ENCODE measurements at places on chromosomes 4 and X. TPM values are rescaled to one million over a fixed set of nuclear protein-coding genes. Genes with fewer than 3 reads are reported as not detected.

GRCh38 chr4:169253113-169253671, 17.6 kb downstream of the SH3RF1 start:
- H3K4me1 ChIP-seq, result no peaks in the 10 kb centered on the region
- H3K27me3 ChIP-seq, result peaks cover 13% of the 10 kb centered on the region
- DNase-seq, result no peak

GRCh38 chr4:30208731-30209435, 511.3 kb upstream of the PCDH7 start:
- no peak overlapping the region for H3K27ac ChIP-seq
- no peaks in the 10 kb centered on the region for H3K36me3 ChIP-seq
- DNase-seq, result no peak
- H3K4me3 ChIP-seq, result no peak overlapping the region

GRCh38 chrX:37745835-37746217, 34.0 kb upstream of the CYBB start:
- H3K27me3 ChIP-seq, result peaks cover 12% of the 10 kb centered on the region
- no peak for DNase-seq
- peak overlapping the region; percentile 78 for H3K27ac ChIP-seq
- H3K4me3 ChIP-seq, result no peak overlapping the region

- peak within 1 kb of the TSS; percentile 89 for H3K4me3 ChIP-seq
- no peaks in the 10 kb centered on the region for H3K36me3 ChIP-seq
- H3K4me1 ChIP-seq, result peaks cover 6% of the 10 kb centered on the region
- peaks cover 8% of the 10 kb centered on the region for H3K27me3 ChIP-seq
Observed at GRCh38 chrX:93673056-93673868, at the start of gene NAP1L3. Gene NAP1L3, minus strand, starts transcription at chrX:93673578. Its CDS starts 274 bp downstream, at chrX:93673304.

- no peak overlapping the region for H3K27ac ChIP-seq
- H3K36me3 ChIP-seq, result no peaks in the 10 kb centered on the region
- no peak overlapping the region for H3K4me3 ChIP-seq
- H3K4me1 ChIP-seq, result no peaks in the 10 kb centered on the region
Observed at GRCh38 chr4:171588764-171589163, 224.4 kb upstream of the GALNTL6 start.

GRCh38 chr4:182547435-182547834, 304.2 kb downstream of the TENM3 start:
- H3K4me1 ChIP-seq, result no peaks in the 10 kb centered on the region
- DNase-seq, result no peak
- peaks cover 10% of the 10 kb centered on the region for H3K27me3 ChIP-seq
- no peak overlapping the region for H3K4me3 ChIP-seq
- H3K27ac ChIP-seq, result no peak overlapping the region

- H3K4me3 ChIP-seq, result no peak overlapping the region
- H3K36me3 ChIP-seq, result peaks cover 32% of the 10 kb centered on the region
- no peaks in the 10 kb centered on the region for H3K27me3 ChIP-seq
- H3K27ac ChIP-seq, result no peak overlapping the region
Observed at GRCh38 chr4:98512918-98513317, 145.5 kb downstream of the TSPAN5 start.

DNA sequence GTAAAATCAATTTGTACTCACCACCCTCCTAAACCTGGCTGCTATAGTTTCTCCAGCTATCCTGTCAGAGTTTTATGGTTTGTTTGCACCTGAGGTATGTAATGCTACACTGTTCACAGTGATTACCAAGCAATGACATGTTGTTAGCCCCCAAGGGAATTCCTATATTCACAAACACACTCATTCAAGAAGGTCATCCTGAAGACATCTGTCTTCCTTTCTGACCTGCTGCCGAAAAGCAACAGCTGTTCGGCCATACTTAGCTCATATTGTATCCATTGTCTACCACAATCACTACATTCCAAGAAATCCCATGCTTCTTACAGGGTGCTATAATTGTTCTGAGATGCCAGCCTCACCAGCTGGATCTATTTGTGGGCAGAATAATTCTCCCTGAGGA, 160.1 kb upstream of the GYPA start:
- no peak for DNase-seq
- H3K27ac ChIP-seq, result no peak overlapping the region
- H3K4me1 ChIP-seq, result no peaks in the 10 kb centered on the region
- H3K36me3 ChIP-seq, result no peaks in the 10 kb centered on the region
- no peak overlapping the region for H3K4me3 ChIP-seq

DNA sequence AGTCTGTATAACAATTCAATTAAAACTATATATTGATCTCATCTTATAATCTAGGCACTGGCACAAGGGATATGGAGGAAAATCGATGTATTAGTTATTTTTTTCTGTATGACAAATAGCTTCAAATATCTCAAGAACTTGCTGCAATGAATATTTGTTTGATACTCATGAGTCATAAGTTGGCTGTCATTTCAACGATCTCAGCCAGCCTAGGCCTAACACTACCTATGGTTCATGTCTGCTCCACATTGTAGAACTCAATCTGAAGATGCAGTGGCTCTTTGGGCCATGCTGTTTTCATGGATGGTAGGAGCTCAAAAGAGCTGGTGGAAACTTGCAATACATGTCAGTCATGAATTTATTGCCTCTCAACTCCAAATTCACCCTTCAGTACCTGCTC, 44.7 kb downstream of the MAGEB17 start:
- H3K4me3 ChIP-seq, result no peak overlapping the region
- no peak for DNase-seq
- H3K4me1 ChIP-seq, result no peaks in the 10 kb centered on the region
- H3K27me3 ChIP-seq, result peaks cover 5% of the 10 kb centered on the region

GRCh38 chrX:104112326-104112951, at the start of gene ZCCHC18:
Gene ZCCHC18, plus strand, starts transcription at chrX:104112523. Its CDS starts 1,589 bp downstream, at chrX:104114112.
- peaks cover 8% of the 10 kb centered on the region for H3K27me3 ChIP-seq
- peak; percentile 5 for DNase-seq
- peaks cover 10% of the 10 kb centered on the region for H3K4me1 ChIP-seq
- H3K27ac ChIP-seq, result peak within 1 kb of the TSS; percentile 29
- no peaks in the 10 kb centered on the region for H3K36me3 ChIP-seq

DNA sequence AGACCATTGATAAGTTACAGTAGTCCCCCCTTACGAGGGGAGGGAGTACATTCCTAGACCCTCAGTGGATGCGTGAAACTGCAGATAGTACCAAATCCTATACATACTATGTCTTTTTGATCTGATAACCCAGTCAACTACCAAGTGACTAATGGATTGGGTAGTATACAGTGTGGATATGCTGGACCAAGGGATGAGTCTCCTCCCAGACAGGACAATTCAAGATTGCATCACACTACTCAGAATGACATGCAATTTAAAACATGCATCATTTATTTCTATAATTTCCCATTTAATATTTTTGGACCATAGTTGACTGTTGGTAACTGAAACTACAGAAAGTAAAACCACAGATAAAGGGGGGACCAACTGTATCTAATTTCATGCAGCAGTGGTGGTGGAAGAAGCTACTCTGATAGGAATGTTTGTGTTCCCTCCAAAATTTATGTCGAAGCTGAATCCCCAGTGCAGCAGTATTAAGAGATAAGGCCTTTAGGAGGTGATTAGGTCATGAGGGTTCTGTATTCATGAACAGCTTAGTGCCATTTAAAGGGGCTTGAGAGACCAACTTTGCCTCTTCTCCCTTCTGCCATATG, 11.9 kb downstream of the HADH start:
- peaks cover 22% of the 10 kb centered on the region for H3K36me3 ChIP-seq
- H3K4me1 ChIP-seq, result peaks cover 26% of the 10 kb centered on the region
- no peak for DNase-seq

DNA sequence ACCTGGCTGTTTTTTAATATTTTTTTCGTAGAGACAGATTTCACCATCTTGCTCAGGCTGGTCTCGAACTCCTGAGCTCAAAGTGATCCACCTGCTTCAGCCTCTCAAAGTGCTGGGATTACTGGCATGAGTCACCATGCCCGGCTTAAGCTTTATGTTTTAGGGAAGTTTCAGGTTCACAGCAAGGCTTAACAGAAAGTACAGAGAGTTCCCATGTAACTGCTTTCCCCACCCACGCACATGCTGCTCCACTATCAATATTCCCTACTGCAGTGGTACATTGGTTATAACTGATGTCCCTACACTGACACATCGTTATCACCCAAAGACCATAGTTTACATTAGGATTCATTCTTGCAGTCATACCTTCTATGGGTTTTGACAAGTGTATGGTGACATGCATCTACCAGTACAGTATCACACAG, 62.7 kb downstream of the PRPS1 start:
- peaks cover 5% of the 10 kb centered on the region for H3K4me1 ChIP-seq
- no peak overlapping the region for H3K4me3 ChIP-seq
- DNase-seq, result no peak
- no peak overlapping the region for H3K27ac ChIP-seq

DNA sequence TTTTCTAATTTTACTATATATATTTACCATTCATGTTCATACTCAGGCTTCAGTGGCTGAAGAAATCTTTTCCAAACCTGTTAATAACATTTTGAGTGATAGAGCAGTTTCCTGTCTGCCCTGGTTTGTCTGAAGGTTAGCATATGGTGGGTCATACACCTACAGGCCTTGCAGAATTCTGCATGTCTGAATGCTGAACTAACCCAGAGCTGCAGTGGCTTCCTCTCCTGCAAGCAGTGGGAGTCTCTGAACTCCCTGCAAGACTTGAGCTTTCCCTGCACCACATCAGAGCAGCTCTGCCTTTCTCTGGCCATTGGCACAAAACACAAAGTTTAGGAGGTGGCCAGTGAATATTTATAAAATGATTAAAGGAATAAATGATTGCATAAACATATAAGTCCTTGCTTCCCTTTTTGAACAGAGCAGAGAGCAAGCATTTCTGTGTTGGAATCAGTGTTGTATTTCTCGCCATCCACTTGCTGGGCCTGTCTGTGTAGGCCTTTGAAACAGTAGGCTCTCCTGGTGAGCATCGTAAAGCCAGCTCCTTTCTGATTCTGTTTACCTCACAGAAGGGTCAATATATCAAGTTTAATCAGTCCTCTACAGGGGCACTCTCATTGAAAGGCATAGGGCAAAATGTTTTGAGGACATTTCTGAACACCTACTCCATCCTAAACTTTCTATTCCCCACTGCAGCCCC, 15.0 kb upstream of the UNC5C start:
- no peak overlapping the region for H3K4me3 ChIP-seq
- DNase-seq, result no peak

DNA sequence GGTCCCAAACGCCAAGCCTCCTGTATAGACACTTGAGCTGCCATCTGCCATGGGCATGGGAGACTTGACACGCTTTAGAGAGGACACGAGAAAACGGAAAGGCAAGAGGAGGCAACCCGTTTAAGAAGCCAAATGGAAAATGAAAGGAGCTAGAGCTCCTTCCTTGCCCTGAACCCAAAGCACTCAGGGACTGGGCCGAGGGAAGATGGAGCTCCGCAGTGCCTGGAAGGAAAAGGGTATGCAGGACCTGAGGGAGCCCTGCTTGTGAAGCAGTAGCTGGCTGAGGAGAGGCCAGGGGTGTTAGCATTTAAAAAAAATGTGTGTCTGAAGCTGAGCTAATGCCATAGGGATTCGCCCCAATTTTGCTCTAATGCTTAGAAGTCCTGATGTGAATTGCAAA, 15.1 kb downstream of the MCF2 start:
- H3K4me1 ChIP-seq, result peaks cover 5% of the 10 kb centered on the region
- no peak for DNase-seq
- H3K4me3 ChIP-seq, result peak overlapping the region; percentile 45
- H3K27ac ChIP-seq, result no peak overlapping the region

- peak; percentile 1 for DNase-seq
- H3K36me3 ChIP-seq, result no peaks in the 10 kb centered on the region
- no peaks in the 10 kb centered on the region for H3K27me3 ChIP-seq
- no peak overlapping the region for H3K4me3 ChIP-seq
Observed at GRCh38 chrX:129360175-129360574, 163.1 kb downstream of the SMARCA1 start.

DNA sequence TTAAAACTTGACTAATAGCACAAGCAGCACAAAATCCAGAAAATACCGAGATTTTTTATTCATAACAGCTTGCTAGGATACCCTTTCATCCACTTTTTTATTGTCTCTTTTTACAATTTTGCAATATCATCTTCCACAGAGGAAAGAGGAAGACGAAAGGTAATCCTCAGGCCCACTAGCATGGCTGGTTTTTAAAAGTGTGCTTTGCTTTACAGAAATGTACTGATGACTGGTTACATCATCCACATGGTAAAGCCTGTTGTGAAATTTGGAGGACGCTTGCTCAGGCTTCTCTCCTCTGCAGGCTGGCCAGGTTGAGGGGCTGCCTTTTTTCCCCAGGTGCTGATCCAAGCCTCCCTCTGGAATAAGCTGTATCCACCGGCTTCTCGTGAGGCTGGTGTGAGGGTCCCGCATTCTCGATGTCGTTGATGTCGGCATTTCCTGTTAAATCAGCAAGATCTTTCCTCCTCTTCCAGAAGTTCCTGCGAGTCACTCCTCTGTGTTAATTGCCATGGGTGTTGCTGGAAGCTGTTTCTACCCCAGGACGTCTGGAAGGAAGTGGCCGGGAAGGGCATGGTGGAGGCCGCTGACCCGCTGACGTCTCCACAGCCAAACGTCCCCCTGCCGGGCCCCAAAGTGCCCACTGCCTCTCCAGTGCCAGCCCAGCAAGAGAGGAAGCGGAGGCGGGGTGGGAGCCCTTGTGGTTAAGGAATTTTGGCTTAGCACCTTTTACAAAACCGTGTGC, 5.8 kb upstream of the DGKQ start:
- H3K27ac ChIP-seq, result no peak overlapping the region
- H3K27me3 ChIP-seq, result no peaks in the 10 kb centered on the region
- no peaks in the 10 kb centered on the region for H3K36me3 ChIP-seq
- no peak for DNase-seq

DNA sequence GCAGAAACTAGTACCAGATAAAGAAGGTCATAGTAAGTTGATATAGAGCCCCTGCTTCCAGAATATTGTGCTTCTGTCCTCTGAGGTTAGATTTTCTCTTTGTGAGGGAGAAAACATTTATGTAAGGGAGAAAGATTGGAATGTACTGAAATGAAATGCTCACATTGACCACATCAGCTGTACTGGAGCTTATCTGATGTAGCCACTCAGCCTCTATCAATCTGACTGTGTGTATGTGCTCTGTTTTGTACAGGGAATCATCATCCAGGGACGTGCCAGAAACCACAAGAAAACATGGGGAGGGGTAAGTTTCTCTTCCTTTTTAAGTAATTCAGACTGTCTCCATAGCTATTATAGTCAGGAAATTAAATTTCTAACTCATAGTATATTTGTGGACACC, 56.8 kb downstream of the PRRG1 start:
- H3K4me1 ChIP-seq, result no peaks in the 10 kb centered on the region
- no peaks in the 10 kb centered on the region for H3K36me3 ChIP-seq
- H3K27me3 ChIP-seq, result no peaks in the 10 kb centered on the region
- DNase-seq, result no peak

Gene PITX2
- total RNA-seq, result not detected

Gene MAGEC1
- total RNA-seq, result not detected

Gene MGARP
- total RNA-seq, result not detected

All from activated T-helper 1 cell treated with anti-CD3 and anti-CD28 coated beads, Interleukin-12 subunit alpha, Interleukin-12 subunit beta, Interleukin-2, Interleukin-4 antibody, amounts not matched to agents 30 ng/mL and 10 ng/mL and 1 ng/mL, durations not matched to agents 14 hours and 24 hours and 36 hours (primary cell).